T-cell (primary cell): ENCODE measurements at places on chromosomes 3 and 15.

- DNase-seq: no peak
Observed at GRCh38 chr3:78221300-78221699, 1181.4 kb downstream of the ROBO2 start.

DNA sequence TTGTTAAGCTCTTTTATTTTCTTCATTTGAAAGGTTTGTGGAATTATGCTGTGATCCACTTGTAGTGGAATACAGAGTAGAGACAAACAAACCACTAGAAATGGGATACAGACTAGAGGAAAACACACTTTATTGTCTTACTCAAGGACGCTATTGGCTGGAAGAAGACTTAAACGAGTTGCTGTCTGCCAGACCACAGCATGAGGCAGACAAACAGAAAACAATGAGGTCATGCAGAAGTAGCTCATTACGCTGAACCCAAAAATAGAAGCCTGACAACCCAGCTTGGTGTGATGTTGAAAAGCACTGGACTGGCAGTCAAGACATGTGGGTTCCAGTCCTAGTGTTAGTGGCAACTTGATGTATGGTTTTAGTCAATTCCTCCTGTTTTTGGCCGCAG lies 62.4 kb upstream of the P3H2 start:
- DNase-seq: no peak

GRCh38 chr3:148962513-148962912 lies 28.8 kb upstream of the GYG1 start:
- DNase-seq: no peak

DNA sequence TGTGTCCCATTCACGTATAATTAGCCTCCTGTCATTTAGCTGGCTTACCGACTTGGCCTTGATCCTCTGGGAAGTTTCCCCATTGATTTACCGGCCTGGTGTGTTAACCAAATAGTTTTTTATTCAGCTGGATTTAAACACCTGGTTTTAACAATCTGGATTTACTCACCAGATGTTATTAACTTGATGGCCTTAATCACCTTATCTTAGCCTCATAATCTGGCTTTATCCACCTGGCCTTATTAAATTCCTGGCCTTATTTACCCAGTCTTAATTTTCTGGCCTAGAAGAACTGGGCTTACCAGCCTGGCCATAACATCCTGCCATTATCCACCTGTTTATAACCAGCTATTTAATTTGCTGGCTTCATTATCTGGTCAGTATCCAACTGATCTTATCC lies 89.9 kb downstream of the IL12A start:
- no peak for DNase-seq

- DNase-seq: no peak
Observed at GRCh38 chr3:136753326-136753939, 1.3 kb upstream of the STAG1 start.

GRCh38 chr3:12983319-12983718 lies 89.9 kb downstream of the IQSEC1 start:
- no peak for DNase-seq

- peak; percentile 42 for DNase-seq
Observed at GRCh38 chr3:141402476-141403171, 34.3 kb downstream of the ZBTB38 start.

- no peak for DNase-seq
Observed at GRCh38 chr3:113499081-113499480, 15.9 kb downstream of the SPICE1 start.

DNA sequence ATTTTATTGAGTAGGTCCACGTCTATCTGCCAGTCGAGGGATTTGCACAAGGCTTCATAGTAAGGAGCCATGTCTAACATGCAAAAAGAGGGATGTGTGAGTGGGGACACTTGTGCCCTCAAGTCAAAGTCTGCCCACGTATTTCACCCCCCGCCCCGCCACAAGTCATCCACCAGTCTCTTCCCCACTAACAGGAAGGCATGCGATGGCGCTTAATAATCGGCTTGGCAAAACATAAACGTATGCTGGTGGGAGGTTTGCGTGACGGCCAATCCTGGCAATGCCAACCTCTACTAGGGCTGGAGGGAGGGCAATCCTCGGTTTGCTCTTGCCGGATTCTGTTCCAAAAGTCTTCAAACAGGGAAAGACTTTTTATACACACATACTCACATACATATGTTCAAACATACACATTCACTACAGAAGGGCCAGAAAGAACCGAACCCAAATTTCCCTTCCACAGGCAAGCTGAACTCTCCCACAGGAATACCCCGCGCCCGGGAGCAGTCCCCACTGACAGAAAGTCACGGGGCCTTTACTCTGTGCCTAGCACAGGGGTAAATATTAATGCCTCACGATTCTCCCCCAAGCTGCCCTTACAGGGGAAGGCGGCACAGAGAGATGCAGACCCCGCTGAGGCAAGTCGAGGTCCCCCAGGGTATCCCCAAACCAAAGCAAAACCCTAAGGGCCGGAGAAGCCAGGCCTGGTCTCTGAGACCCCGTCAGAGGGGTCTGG lies 675 bp downstream of the PSMD6 start:
- no peak for DNase-seq

- no peak for DNase-seq
Observed at GRCh38 chr3:196988241-196989029, 19.8 kb upstream of the PIGZ start.

- DNase-seq: no peak
Observed at GRCh38 chr3:13612829-13613228, 63.9 kb downstream of the FBLN2 start.

GRCh38 chr15:26177816-26178215 lies 314.7 kb upstream of the ATP10A start:
- DNase-seq: no peak

DNA sequence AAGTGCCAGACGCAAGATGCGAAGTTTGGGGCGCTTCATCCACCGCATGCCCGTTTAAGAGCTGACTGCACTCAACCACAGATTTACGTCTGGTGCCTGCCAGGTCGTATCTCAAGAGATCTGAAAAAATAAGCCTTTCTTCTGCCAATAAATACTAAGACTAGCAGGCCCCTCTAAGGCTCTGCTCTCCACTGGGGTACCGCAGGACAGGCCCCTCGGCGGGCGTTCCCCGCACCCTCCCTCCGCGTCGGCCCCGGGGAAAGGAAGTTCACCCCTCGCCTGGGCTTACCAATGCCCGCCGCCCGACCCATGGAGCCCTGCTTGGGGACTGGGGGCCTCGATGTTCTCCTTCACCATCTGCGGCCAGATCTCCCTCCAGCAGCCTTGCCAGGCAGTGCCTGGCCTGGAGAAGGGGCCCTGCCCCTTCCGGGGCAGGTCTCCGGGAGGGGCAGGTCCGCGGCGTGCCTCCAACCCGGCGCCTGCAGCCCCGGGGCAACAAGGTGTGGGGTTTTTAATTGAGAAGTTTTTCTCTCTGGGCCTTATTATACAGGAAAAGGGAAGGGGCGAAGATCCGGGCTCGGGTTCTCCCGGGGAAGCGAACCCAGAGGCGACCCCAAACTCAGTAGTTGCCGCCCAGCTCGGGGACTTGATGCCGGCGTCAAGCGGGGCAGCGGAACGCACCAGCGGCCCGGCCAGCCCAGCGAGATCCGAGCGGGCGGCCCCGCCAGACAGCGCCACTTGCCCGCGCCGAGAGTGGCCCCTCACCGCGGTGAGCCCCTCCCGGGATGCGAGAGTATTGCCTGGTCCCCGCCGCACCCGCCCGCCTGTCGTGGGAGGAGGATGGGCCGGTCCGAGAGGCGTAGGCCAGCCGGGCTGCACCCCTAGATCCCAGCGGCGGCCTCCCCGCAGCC lies 735 bp downstream of the GOLGA8B start:
- DNase-seq: no peak
